T-cell (primary cell): ENCODE measurements at places on chromosomes 16 and 17. TPM values are rescaled to one million over a fixed set of nuclear protein-coding genes. Genes with fewer than 3 reads are reported as not detected.

GRCh38 chr17:67831268-67831667 is 6.0 kb downstream of the BPTF start:
- no peak for DNase-seq

The GPRC5B gene
- 4.4 TPM for total RNA-seq

- DNase-seq = no peak
These were observed 59.8 kb downstream of the CYTH1 start for GRCh38 chr17:78722246-78722761.

DNA sequence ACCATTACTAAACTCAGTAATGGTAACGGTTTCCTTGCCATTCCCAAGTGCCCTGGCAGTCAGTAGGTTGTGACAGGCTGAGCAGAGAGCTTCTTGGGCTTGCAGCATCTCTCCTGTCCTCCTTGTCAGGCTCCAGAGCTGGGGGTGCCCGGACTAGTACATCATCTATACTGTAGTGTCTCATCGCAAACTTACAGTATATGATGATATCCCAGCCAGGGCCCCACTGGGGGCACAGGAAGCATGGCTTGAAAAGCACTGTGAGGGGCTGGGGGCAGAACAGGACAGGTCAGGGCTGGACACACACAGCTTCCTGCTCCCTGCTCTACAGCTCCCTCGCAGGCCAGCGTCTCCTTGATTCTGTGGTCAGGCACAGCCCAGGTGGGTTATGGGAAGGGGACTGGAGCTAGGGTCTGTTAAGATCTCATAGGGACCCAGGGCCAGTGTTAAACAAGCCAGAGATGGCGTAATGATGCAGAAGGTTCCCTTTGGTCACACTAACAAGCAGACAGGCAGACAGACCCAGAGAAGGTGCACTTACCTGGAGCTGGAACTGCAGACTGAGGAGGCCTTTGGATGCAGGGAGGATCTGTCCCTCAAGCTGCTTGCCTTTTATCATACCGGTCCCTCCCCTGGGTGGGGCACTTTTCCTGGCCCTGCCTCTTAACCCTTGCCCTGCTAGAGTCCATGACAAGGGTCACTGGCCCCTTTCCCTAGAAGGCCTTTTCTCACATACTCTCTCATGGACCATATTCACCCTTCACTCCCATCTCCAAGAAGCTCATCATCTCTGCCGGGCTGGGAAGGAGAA is 6.8 kb downstream of the ERAL1 start:
- DNase-seq = no peak

The CACNA1H gene
- 3.4 TPM for total RNA-seq

The GID4 gene
- 10.0 TPM for total RNA-seq

DNA sequence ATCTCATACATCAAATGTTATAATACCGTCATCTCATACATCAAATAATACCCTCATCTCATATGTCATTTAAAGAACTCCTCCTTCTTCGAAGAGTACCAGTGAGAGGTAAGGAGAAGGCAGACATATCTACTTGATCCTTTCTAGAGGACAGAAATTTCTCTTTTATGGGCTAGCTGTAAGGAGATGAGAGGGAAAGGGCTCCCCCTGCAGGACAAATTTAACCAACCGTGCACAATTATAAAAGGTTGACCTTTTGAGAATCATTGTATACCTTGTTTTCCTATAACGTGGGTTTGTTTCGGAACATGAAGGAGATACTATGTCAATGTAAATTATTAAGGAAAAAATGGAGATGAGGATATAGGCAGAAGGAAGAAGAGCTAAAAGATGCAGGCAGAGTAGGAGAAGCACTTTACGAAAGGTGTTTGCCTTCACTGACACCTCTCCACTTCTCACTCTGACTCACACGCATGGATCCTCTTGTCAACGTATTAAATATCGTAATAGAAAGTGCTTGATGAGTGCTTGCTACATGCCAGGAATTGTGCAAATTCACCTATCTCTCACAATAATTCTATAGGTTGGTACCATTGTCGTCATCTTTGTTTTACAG is 465.9 kb upstream of the ERCC4 start:
- no peak for DNase-seq

The GSDMA gene
- 3.4 TPM for total RNA-seq

DNA sequence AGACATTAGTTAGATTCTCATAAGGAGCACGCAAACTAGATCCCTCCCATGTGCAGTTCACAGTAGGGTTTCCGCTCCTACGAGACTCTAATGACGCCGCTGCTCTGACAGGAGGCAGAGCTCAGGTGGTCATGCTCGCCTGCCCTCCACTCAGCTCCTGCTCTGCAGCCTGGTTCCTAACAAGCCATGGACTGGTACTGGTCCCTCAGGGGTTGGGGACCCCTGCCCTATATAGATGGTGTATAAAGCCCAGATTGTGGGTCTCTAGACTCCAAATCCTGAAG is 52.1 kb upstream of the LYRM9 start:
- no peak for DNase-seq

GRCh38 chr16:24571096-24571495 is 31.7 kb downstream of the RBBP6 start:
- no peak for DNase-seq

DNA sequence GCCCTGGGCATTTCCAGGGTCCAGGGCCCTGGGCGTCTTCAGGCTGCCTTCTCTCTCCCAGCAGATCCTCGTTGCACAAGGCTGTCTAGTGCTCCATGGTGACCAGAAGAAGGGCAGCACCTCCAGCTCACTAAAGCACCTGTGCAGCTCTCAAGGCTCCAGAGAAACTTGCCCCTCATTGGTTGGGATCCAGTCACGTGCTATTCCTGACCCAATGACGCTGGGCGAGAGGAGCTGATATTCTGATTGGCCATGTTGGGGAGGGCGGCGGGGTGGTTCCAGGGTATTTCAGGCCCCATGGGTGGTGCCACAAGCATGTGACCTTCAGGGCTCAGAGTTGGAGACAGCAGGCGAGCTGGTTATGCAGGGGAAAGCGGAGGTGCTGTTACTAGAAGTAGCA is 309.1 kb downstream of the TOX3 start:
- no peak for DNase-seq
